Stimulated activated CD8-positive, alpha-beta memory T cell treated with anti-CD3 and anti-CD28 coated beads, Interleukin-4, amount 100 ng/mL, for 48 hours (primary cell): ENCODE measurements at places on chromosomes 4 and X.

GRCh38 chr4:83013420-83013867 lies 2.8 kb upstream of the LIN54 start:
- DNase-seq: no peak

- no peak for DNase-seq
Observed at GRCh38 chr4:108586778-108587177, 33.6 kb upstream of the RPL34 start.

DNA sequence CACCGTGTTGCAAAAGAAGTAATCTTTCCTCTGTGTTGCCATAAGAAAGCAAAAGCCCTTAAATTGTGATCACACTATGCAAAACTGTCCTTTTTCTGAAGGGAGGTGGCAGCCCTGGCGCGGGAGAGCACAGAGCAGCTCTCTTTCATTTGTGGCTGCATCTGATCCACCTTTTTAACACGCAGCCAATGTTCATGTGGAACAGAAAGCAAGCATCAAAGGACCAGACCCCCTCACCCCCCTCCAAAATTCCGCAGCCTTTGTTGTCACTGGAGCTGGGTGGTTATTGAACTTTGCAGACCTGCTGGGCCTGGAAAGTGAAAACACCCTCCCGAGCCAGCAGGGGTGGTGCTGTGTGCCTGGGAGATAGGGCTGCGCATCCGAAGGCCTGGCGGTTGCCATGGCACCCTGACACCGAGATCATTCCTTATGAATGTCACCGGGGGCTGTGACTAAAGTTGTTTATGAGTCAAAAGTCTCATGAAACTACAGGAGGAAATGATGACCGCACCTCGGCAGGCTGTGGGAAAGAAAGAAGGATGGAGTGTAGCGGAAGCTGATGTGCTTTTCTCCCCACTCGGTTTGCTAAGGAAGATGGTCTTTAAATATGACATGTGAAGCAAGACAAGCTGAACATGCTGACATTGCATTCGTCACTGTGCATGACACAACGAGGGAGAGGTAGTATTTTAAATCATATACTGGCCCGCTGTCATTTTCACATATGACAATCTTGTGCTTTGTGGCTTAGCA lies 367.4 kb downstream of the UNC5C start:
- peak; percentile 32 for DNase-seq

DNA sequence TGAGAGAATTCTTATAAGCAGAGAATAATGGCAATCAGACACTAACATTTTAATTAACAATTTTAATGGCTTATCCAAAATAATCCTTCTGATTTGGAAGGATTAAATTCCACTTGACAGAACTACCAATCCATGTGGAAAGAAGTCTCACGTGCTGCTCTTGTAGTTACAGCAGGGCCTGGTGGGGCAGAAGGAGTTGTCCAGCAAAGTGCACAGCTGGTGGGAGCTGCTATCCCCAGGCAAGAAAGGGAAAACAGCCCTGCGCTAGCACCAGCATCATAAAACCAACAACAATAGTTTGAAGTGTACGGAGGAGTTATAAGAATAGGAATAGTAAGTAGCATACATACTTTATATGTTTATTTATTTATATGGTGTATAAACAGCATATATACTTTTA lies 127.4 kb upstream of the TRIM2 start:
- DNase-seq: no peak

DNA sequence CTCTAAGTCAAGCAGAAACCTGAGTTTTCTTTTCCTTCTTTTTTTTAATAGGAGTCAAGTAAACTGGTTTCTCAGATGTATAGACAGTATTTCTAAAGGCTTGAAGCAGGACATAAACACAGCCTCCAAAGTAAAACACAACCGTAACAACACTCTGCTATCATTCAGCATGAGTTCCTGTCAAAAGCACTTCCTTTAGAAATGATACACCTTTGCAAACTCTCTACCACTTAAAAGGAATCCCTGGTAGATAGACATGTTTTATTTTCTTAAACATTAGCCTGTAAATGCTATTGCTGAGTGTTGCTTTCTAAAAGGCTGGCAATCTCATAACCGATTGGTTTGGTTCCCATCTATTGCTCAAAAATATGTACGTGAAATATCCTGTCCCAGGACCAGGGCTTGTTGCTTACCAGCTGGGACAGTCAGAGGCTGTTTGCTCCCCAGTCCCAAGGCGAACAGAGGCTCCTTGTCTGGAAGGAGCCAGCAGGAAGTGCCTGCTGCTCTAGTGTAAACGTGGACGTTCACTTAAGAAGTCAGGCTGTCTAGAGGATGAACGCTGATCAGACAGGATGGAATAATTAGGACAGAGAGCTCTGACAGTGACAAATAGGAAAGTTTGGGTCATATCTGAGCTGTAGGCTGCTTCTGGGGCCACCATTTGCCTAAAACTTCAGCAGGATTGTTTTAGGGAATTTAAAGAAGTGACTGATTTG lies 173.9 kb upstream of the KLF3 start:
- peak; percentile 39 for DNase-seq

GRCh38 chrX:43551590-43551989 lies 104.5 kb upstream of the MAOA start:
- no peak for DNase-seq

DNA sequence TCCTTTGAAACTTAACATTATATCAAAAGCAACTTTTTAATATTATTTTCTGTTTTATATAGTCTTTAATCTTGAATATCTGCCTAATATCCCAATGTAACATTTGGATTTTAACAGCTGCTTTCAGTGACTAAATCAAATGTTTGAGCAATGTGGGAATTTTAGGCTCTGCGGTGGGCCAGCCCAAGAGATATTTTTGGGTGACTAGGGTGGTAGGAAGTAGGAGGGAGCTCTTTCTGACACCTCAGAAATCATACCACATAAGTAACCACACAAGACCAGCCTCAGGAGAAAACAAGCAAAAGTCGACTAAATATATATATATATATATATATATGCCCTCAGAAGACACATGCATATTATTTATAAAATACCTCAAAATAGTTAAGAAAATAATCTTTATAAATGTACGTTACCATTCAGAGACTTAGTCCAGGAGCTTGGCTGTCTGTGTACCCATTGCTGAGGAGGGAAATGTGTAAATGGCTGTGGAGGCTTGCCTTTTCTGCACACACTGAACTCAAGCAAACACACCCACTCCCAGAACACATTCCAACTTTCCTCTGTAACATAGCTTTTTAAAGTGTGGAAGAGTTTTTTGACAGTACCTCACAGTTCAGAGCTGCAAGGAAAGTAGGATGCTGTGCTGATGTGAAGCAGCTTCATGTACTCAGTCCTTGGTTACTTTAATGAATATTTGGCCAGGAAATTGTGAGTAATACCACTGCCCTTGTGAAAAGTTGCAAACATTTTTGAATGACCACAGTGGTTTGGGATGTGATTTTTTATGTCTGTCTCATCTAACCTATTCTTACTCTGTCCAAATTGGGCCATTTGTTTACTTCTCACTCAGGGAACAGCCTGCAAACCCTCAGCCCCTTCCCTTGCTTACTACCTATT lies at the start of gene RTL3:
Gene RTL3 (minus strand): TSS at position 484 of the 900 bp plus-strand sequence. CDS start 908 bp downstream, outside the sequence.
- no peak for DNase-seq

GRCh38 chrX:10501611-10502010 lies 118.8 kb downstream of the MID1 start:
- DNase-seq: no peak

- no peak for DNase-seq
Observed at GRCh38 chr4:172163215-172163614, 350.0 kb downstream of the GALNTL6 start.

- DNase-seq: no peak
Observed at GRCh38 chr4:136742333-136742732, 790.0 kb downstream of the PCDH18 start.

- DNase-seq: no peak
Observed at GRCh38 chrX:20427173-20427770, 160.6 kb upstream of the RPS6KA3 start.

- no peak for DNase-seq
Observed at GRCh38 chr4:122796801-122797404, 29.7 kb upstream of the FGF2 start.

GRCh38 chr4:71232056-71232430 lies 106.8 kb upstream of the SLC4A4 start:
- no peak for DNase-seq

- DNase-seq: no peak
Observed at GRCh38 chr4:104063341-104063740, 343.6 kb upstream of the TACR3 start.

- no peak for DNase-seq
Observed at GRCh38 chr4:118909173-118909956, 20.7 kb downstream of the SYNPO2 start.

DNA sequence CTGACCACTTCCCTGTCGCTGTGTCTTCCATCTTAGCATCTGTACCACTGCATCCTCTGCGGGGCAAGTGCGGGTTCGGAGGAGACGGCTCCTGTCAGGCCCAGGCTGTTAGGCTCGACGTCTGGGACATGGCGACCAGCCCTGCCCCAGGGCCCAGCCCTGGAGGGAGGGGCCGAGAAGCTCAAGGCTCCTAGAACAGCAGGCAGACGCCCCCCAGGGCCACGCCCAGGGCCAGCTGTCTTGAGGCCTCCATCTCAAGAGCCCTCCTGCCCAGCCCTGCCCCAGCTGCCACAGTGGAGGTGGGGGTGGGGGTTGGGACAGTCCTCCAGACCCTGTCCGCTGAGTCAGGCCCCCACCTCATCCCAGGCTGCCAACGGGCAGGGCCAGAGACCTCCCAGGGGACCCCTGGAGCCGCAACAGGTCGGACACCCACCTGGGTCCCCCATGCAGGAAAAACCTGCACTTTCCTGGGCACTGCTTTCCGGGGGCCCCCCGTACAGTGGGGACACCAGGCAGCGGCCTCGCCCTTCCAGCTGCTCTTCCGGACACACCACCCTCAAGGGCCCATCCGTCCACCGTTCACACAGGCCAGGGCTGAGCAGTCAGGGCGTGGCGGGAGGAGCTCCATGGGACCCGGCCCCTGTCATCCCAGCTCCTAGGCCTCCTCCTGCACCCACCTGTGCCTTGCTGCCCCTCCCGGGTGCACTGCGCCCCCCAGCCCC lies 83.1 kb downstream of the FAM53A start:
- DNase-seq: no peak

DNA sequence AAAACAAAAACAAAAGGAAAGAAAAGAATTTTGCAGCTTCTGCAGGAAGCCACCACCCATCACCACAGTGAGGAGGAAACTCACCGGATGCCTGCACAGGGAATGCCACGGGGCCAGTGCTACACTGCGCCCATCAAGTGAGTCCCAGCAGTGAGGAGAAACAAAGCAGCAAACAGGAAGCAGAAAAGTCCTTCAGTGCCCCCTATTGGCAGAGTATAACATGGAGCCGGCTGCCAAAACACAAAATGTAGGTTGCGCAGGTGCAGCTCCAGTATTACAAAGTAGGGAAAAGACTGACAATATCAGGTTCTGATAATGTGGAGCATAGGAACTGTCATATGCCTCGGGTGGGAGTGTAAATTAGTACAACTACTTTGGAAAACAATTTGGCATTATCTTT lies 23.3 kb upstream of the SCML2 start:
- peak; percentile 30 for DNase-seq
